ENCODE measurements at places on chromosomes 4 and X. TPM values are rescaled to one million over a fixed set of nuclear protein-coding genes. Genes with fewer than 3 reads are reported as not detected.

ADH1A gene
- total RNA-seq = not detected

BEX5 gene
- 22.8 TPM for total RNA-seq

LAGE3 gene
- 14.5 TPM for total RNA-seq

PAGE1 gene
- not detected for total RNA-seq

RAB40AL gene
- 4.9 TPM for total RNA-seq

ADAM29 gene
- total RNA-seq = 0.27 TPM

BMPR1B gene
- total RNA-seq = 0.81 TPM

NAP1L3 gene
- 7.9 TPM for total RNA-seq

NHS gene
- total RNA-seq = 6.9 TPM

RXFP1 gene
- total RNA-seq = 0.13 TPM

GAGE13 gene
- total RNA-seq = not detected

ETNPPL gene
- not detected for total RNA-seq

MAGEA1 gene
- not detected for total RNA-seq

PRKG2 gene
- total RNA-seq = 0.21 TPM

All from thyroid gland (tissue), 4 donors.